HT1080 (cell line): ENCODE measurements at places on chromosomes 2 and 18. TPM values are rescaled to one million over a fixed set of nuclear protein-coding genes. Genes with fewer than 3 reads are reported as not detected.
A peak's percentile ranks its signal among the peaks of the same experiment; 100 is the strongest.

- no peak for DNase-seq
These were observed 605.6 kb upstream of the SETBP1 start for GRCh38 chr18:44075038-44075437.

DNA sequence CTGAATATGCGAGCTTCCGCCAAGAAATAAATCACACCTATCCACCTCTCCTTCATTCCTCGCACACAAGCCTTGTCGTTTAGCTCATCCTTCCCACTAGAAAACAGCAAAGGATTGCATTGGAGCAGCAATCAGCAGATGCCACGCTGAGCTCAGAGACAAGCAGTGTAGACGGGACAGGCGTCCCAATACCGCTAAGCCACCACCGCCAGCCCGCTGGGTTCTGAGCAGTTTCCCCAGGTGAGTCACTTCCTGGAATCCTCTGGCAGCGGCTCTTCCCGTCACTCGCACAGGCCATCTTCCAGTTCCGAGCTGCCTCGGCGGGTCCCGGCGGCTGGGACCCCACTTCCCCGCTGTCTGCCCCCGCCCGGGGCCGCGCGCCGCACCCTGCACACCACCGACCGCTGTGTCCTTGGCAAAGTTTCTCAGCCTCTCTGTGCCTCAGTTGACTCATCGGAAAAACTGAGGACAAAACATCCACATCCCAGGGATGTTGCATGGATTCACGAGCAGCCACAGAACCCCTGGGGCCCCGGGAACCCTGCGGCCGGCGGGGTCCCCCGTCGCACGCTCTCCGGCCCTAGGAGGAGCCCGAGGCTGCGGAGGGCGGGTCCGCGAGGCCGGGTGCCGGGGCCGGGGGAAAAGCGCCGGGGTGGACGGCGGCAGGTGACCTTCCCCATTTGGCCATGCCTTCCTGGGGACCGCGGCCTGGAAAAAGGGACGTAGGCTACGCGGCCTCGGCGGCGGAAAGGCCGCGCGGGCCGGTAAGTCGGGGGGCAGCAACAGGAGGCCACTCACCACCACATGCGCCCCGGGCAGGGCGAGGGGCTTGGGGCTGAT, 573 bp downstream of the KDSR start:
- peak; percentile 86 for DNase-seq

DNA sequence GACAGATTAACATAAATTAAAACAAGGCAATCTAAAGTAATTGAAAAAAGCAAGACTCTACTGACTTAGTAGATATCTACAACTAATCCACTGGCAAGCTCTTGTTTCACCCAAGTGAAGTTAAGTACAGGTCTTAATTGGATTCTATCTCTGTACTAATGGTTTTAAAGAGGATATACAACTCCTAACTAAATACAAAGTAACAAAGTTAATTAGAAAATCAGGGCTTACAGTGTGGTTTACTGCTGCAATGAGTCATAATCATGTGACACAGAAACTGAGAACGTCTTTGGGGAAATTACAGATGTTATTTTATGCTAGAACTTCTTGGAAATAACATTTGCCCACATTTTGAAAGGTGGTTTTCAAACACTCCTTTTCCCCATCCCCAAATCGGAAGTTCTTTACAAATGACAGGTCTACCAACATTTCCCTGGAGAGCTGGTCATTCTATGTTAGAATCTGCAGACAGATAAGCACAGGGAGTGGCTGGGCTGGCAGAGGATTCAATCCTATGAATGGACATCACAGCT, 245.3 kb downstream of the STK39 start:
- DNase-seq: peak; percentile 59

GRCh38 chr18:61935362-61935761, 42.6 kb upstream of the RNF152 start:
- no peak for DNase-seq

DNA sequence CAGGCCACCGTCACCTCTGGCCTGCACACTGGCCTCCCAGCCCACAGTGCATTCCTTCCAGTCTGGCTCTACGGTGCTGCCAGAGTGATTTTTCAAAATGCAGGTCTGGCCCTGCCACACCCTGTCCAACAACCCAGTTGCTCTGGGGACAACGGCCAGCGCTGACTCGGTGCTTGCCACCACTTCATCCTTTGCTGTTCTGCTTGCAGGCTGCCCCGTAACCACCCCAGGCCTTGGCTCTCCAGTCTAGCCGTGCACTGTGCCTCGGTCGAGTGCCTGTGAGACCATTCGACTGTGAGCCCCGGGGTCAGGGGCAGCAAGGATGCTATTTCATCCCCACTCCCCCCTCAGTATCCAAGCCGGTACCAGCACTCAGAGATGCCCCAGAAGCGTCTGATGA, 262.6 kb downstream of the KLHL29 start:
- DNase-seq: no peak

Gene TUBA4B
- 0.14 TPM in 1 of 2 replicates, not detected in the other for total RNA-seq

Gene PLCL1
- total RNA-seq: 0.07 and 0.16 TPM in 2 replicates

Gene BMP10
- total RNA-seq: not detected in 2 replicates
